Brain pericyte (primary cell): ENCODE measurements at places on chromosomes 6 and 20.

GRCh38 chr20:50848341-50848808 lies 53.5 kb downstream of the BCAS4 start:
- DNase-seq: no peak

- DNase-seq: no peak
Measured at GRCh38 chr6:88983532-88983931, 20.1 kb upstream of the RNGTT start.

- no peak for DNase-seq
Measured at GRCh38 chr6:72672906-72673305, 51.0 kb downstream of the KCNQ5 start.

GRCh38 chr20:41150664-41151063 lies 13.3 kb downstream of the PLCG1 start:
- DNase-seq: no peak

GRCh38 chr20:47703748-47704147 lies 81.5 kb downstream of the SULF2 start:
- no peak for DNase-seq

GRCh38 chr6:55064711-55065420 lies 109.4 kb upstream of the HCRTR2 start:
- DNase-seq: no peak

GRCh38 chr6:17610835-17611234 lies 10.7 kb downstream of the FAM8A1 start:
- DNase-seq: no peak

DNA sequence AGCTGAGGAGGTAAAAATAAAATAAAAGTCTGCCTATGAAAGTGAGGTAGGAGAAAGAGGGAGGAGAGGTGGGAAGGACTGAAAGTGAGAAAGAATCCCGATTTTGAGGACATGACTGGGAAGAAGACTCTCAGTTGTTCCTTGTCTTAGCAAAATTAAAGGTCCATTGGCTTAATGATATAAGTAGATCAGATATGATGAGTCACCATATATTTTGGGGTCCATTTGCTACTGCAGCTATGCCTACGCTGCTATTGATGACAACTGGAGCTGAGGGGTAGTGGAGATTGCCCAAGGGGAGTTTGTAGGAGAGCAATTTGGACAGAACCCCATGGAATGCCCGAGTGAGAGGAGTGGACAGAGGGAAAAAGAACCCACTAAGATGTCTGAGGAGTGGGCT lies 15.1 kb upstream of the SLC22A3 start:
- no peak for DNase-seq

GRCh38 chr6:6875818-6876470 lies 231.8 kb upstream of the RREB1 start:
- DNase-seq: no peak

DNA sequence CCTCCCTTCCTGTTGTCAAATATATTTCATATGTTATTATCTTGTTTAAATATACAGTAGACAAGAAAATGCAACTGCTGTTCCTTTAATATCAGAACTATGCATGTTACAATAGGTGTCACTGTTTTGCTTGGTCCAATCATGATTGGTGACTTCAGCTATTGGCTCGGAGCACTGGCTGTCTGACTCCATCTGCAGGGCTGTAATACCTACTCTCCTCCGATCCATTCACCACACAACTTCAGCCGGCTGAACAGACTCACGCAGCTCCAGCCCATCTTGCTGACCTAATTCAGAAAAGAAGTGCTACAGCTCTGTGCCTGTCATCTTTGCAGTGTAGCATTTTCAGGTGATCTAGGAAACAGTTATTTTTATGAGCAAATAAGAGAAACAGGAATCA lies at the start of gene BTBD3:
Gene BTBD3 (plus strand): TSS at position 231 of the 400 bp plus-strand sequence. CDS start 383 bp downstream, outside the sequence.
- DNase-seq: no peak

- DNase-seq: no peak
Measured at GRCh38 chr6:7673063-7673536, 52.8 kb upstream of the BMP6 start.

DNA sequence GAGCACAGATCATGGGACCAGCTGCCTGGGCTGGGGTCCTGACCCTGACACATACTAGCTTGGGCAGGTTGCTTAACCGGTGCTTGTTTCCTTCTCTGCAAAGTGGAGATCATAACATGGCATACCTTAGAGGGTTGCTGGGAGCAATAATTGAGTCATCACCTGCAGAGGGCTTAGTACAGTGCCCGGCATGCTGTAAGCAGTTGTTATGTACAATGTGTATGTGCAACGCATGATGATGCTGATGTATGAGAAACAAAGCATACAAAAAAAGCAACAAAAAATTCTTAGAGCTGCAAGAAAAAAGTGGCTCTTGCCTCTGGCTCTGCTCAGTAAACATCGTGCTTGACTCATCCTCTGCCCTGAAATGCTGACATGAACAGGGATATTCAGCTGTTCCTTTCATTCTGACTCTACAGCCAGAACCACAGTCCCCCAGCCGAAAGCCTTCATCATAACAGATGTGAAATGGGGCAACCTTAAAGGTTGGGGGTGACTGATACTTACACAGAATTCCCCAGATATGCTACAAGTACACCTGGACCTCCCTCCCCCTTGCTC lies 91.7 kb downstream of the CLIC5 start:
- DNase-seq: no peak

- peak; percentile 27 for DNase-seq
Measured at GRCh38 chr6:166515072-166515810, 71.2 kb downstream of the RAMACL start.

GRCh38 chr6:137723273-137724017 lies 143.6 kb upstream of the TNFAIP3 start:
- no peak for DNase-seq

GRCh38 chr6:117971637-117972036 lies 64.6 kb downstream of the SLC35F1 start:
- DNase-seq: no peak

DNA sequence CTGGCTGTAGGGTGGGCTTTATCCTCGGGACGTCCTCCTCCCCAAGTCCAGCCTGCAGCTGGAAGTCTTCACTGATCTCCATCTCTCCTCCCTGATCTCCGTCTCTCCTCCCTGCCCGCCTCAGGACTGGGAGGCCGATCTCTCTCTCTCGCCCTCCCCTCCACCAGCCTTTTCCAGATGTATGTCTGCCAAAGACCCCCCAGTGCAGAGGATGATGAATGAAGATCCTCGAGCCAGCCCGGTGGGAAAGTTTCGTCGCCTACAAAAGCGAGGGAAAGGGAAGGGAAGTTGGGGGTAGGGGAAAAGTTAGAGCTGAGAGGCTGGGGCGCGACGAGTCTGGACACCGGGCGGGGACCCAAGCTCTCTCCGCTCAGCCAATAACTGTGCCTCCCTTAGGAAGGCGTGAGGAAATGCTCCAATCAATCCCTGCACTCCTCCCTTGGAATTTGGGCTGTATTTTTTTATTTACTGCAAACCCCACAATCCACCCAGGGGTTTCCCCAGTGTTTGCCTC lies 595 bp upstream of the SRF start:
- peak; percentile 25 for DNase-seq

GRCh38 chr20:1951436-1952115 lies 42.3 kb downstream of the PDYN start:
- no peak for DNase-seq

DNA sequence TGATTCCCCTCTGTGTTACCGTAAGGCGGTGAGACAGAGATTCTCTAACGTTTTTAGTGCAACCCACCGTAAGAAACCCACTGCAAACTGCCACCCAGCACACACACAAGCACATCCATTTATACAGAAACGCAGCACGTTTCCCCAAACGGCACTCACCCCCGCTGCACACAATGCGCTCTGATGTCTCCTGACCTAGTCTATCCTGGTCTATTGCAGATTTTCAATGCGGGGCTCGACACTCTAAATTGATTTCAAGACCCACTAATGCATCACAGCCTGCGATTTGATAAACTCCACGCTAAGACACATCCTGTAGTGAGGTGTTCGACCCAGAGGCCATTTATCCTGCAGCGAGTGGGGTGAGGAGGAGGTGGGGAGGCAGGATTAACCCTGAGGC lies 63.7 kb upstream of the SULF2 start:
- no peak for DNase-seq

- no peak for DNase-seq
Measured at GRCh38 chr6:10964684-10965083, 77.8 kb downstream of the SYCP2L start.

DNA sequence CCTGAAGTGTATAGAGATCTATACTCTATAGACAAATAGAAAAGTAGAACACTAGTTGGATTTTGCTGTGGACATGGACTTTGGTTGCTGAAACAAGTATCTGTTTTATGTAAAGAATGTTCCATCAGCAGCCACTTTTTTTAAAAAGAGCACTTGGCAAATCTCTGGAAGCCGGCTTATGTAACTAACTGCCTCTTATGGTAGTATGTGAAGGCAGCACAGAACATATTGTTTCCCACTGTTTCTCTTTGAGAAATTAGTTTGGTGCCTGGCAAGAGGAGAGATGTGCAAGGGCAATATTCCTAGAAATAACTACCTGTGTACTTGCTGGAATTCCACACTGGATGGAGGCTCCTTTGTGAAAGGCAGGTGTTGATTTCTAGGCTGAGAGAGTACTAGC lies 242.3 kb upstream of the PREP start:
- no peak for DNase-seq

DNA sequence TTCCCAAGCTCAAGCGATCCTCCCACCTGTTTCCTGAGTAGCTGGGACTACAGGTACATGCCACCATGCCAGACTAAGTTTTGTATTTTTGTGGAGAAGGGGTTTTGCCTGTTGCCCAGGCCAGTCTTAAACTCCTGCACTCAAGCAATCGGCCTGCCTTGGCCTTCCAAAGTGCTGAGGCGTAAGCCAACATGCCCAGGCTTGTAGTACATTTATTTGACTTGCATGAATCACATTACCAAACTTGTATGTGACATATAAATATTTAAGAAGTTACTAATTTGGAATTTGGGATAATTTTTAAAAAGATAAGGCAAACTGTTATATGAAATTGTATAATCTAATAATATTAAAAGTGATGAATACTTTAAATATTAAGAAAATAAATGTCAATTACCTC lies 157.6 kb downstream of the MCHR2 start:
- DNase-seq: no peak

DNA sequence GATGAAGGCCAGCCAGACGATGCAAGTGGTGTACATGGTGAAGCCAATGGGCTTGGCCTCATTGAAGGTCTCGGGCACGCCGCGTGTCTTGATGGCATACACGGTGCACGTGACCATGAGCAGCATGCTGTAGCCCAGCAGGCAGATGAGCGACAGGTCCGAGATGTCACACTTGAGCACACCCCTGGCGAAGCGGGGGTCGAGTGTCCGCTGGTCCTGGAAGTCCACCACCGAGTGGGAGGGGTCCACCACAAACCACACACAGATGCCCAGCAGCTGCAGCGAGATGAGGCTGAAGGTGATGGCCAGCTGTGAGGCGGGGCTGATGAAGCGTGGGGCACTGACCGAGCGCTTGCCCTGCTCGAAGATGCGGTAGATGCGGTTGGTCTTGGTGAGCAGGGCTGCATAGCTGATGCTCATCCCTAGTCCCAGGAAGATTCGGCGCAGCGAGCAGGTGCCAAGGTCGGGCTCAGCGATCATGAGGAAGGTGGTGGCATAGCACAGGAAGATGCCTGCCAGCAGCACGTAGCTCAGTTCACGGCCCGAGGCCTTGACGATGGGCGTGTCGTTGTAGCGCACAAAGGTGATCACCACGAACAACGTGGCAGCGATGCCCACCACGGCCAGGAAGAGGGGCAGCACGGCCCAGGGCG lies 110.1 kb downstream of the GRM4 start:
- no peak for DNase-seq

DNA sequence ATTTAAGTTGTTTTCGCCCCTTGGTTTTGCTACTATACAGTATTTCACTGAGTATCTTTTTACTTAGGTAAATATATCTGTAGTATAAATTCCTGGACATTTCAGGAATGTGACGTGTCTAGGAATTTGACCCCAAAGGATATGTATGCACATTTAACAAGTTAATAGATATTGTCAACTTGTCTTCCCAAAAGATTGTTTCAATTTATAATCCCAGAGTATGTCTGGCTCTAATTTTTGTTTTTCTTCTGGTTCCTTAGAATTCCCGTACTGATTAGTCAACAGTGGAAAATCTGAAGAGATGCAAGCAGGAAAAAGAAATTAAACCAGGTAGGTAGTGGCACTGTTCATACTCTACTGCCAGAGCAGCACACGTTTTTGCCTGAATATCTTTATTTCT lies 7.2 kb downstream of the PKIG start:
- no peak for DNase-seq

GRCh38 chr6:17580518-17581048 lies 19.5 kb upstream of the FAM8A1 start:
- DNase-seq: no peak

GRCh38 chr20:3473944-3474343 lies 3.1 kb downstream of the ATRN start:
- DNase-seq: no peak

- DNase-seq: no peak
Measured at GRCh38 chr6:71537717-71538116, 249.1 kb downstream of the OGFRL1 start.

- no peak for DNase-seq
Measured at GRCh38 chr6:97440590-97441176, 157.7 kb upstream of the MMS22L start.

- no peak for DNase-seq
Measured at GRCh38 chr6:43127877-43128276, 43.2 kb upstream of the SRF start.

GRCh38 chr6:50649086-50649485 lies 64.2 kb upstream of the TFAP2D start:
- no peak for DNase-seq

- no peak for DNase-seq
Measured at GRCh38 chr20:48774696-48775095, 53.1 kb downstream of the PREX1 start.

GRCh38 chr20:48790473-48791003 lies 37.3 kb downstream of the PREX1 start:
- no peak for DNase-seq

DNA sequence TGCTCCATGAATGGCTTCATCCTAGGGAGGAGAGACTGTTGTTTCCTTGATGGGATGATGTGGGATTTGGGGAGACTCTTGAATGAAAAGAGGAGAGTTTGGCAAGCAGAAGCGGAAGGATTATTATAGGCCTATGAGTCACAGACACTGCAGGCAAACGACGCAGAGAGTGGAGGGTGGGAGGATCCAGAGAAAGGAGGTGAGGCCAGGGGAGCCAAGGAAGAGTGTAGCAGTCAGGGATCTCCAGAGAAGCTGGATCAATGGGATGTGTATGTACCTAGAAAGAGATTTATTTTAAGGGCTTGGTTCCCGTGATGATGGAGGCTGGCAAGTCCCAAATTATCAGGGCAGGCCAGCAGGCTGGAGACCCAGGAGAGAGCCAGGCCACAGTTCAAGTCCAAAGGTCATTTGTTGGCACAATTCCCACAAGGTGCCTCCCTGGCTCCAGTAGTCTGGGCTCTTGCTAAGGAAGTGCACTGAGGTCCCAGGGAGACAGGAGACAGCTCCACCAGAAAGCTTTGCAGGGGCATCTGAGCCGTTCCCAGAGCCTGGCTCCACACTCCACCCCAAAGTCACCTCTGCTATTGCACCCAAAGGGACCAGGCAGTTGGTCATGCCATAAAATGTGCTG lies 76.0 kb downstream of the ADTRP start:
- DNase-seq: no peak
